ENCODE measurements at places on chromosomes 6 and 20. TPM values are rescaled to one million over a fixed set of nuclear protein-coding genes. Genes with fewer than 3 reads are reported as not detected.

The TMEM239 gene
- total RNA-seq: not detected

The PSMB9 gene
- total RNA-seq: 0.43 TPM

The CDSN gene
- total RNA-seq: not detected

The ANKRD66 gene
- total RNA-seq: not detected

The MCHR2 gene
- not detected for total RNA-seq

- H3K4me1 ChIP-seq: no peaks in the 10 kb centered on the region
- no peaks in the 10 kb centered on the region for H3K27me3 ChIP-seq
- H3K27ac ChIP-seq: peak overlapping the region; percentile 47
These were observed 38.0 kb downstream of the TBC1D7 start for GRCh38 chr6:13290335-13290734.

Data from endodermal cell (in vitro differentiated cells).